ENCODE measurements at places on chromosomes 13 and 19. TPM values are rescaled to one million over a fixed set of nuclear protein-coding genes. Genes with fewer than 3 reads are reported as not detected.

VSTM1 gene
- total RNA-seq: not detected

AMER2 gene
- not detected for total RNA-seq

PTBP1 gene
- total RNA-seq: 50.1 TPM

ZNF625 gene
- 7.3 TPM for total RNA-seq

TUBB4A gene
- not detected for total RNA-seq

MBD3 gene
- 51.7 TPM for total RNA-seq
